Stimulated activated CD8-positive, alpha-beta memory T cell treated with anti-CD3 and anti-CD28 coated beads, Interleukin-4, amount 100 ng/mL, for 1 hour (primary cell): ENCODE measurements at places on chromosomes 11 and 22.

- no peak for DNase-seq
Observed at GRCh38 chr11:72617080-72617762, 57.0 kb downstream of the PDE2A start.

GRCh38 chr11:67312187-67313021, 9.1 kb downstream of the SSH3 start:
- DNase-seq = no peak

GRCh38 chr11:27282806-27283205, 80.2 kb downstream of the CCDC34 start:
- DNase-seq = no peak

DNA sequence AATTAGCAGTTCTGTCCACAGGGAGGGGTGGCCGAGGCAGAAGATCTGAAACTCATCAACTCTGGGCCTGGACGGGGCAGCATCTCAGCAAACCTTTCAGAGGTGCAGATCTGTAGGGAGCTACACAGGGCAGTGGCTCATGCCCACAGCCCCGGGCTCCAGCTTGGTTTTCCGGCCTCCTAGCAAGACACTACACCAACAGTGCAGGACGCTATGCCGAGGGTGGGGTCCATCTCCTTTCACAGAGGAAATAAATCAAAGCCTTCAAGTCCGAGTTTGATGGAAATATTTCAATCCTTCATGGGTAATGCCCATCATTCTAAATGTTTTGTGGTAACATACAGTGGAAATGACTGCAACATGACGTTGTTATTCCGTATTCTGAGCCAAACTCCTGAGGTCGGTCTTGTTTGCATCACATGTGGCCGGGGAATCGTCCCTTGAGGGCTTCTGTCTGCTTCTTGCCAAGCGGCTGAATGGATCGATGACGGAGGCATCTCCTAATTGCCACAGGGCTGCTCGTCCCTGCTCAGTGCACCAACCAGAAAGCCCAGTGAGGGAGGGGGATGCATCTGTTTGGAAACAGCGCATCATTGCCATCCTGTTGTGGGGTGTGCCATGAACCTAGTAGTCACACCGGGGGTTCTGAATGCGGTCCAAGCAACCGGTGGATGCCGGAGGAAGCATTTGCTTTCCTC, 30.0 kb downstream of the LINC01488 start:
- no peak for DNase-seq

DNA sequence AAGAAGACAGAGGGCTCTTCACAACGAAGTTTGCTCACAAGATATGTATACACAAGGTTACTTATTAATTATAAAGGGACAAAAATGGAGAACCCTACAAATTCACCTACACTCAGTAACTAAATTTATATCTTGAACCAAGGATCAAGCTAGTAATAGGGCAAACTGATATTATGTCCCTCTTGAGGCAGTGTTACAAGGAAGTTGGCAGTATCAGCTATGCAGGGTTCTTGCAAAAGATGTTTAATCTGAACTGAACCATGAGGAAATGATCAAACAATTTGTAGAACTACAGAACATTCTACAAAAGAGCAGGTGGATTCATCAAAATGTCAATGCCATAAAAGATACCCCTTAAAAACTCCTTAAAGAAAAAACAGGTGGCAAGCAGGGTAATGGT, 10.7 kb downstream of the CADM1 start:
- DNase-seq = no peak

DNA sequence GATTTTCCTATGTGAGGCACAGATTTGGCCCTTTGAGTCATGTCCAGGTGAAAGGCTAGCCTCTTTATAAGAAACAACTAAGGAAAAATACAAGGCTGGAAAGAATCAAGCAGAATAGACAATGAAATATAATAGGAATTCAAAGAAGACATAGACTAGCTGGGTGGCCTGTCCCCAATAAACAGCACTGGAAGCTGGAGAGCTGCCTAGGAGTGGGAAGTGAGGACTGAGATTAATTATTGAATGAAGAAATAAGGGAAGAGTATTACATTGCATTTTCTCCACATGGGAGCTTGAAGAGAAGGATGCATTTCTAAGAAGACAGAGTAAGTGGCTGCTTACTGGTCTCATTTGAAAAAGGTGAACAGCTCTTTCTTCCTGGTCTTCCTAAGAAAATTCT, 100.0 kb downstream of the CCDC34 start:
- DNase-seq = no peak

- no peak for DNase-seq
Observed at GRCh38 chr11:65802841-65803240, 16.0 kb downstream of the OVOL1 start.

DNA sequence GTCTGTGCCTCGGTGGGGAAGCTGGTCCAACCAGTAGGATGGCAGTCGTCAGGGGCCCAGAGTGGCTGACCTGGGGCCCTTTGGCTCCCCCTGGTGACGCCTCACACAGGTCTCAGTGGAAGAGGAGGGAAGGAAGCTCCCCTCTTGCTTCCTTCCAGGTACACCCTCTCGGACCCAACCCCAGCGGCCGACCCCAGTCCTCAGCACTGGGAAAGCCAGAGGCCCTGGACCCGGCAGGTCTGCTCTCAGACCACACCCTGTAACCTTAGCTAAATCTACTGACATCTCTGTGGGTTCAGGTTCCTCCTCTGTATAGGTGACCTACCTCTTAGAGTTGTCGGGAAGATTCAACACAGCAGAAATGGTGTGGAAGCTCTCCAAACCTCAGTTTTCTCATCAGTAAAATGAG, 3.4 kb upstream of the SCUBE1 start:
- DNase-seq = peak; percentile 28

DNA sequence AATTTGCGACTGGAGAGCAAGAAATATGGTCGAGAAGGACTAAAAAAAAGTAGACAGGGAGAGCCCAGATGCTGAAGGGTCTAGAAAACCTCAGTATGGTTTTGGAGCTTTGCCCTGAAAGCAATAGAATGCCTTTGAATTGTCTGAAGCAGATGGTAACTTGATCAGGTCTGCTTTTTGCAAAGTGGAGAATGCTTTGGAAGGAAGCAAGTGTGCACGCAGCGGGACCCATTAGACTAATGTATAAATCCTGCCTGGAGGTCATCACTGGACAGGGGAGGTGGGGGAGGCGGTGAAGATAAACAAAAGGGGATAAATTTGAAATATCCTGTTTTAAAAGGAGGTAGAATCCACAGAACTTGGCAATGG, 757 bp upstream of the HINFP start:
- no peak for DNase-seq

GRCh38 chr22:46367707-46368191, 32.2 kb downstream of the TRMU start:
- peak; percentile 42 for DNase-seq

GRCh38 chr11:1877211-1878136, 14.2 kb downstream of the PRR33 start:
- no peak for DNase-seq

- no peak for DNase-seq
Observed at GRCh38 chr11:72635933-72636332, 38.3 kb downstream of the PDE2A start.

GRCh38 chr22:32236970-32237369, 18.2 kb downstream of the SLC5A4 start:
- DNase-seq = no peak

DNA sequence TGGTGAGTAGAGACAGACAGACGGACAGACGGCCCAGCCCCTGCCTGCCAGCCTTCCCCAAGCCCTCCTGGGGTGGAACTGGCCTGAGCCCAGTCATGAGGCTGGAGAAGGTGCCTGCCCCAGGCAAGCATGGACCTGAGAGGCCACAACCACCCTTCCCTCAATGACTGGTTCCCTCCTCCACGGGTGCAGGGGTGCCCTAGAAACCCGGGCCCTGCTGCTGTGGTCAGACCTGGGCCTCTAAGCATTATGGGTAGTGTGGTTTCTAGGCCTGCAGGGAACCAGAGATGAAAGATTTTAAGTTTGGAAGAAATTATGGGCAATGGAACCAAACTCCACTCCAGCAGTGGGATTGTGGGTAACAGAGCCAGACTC, 13.5 kb downstream of the RHBDD3 start:
- DNase-seq = no peak

DNA sequence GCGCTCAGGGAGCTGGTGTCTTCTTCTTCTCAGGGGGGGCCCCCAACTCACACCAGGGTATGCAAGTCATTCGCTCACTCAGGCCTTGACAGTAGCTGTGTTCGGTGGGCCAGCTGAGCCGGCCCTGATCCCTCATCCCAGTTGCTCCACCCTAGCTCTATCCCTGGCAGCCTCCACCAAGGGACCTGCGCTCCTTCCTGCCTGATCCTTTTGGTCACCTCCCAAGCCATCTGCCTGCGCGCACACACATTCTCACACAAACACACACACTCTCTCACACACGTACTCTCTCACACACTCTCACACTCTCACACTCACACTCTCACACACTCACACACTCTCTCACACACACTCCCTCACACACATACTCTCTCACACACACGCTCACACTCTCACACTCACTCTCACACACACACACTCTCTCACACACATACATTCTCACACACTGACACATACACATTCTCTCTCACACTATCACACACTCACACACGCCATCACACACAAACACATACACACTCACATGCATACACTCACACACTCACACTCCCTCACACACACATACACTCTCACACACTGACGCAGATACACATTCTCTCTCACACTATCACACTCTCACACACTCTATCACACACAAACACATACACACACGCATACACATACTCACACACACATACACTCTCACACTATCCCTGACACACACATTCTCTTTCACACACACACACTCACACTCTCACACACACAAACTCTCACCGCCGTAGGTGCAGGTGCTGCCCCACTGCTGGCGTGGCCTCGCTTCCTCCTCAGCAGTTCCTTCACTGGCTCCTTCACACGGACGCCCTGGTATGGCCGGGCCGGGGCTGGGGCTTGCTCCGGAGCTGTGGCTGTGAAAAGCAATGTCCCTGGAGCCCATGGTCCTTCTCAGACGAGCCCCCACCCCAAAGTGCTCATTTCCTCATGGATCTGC, 20.8 kb downstream of the POU2AF1 start:
- no peak for DNase-seq

DNA sequence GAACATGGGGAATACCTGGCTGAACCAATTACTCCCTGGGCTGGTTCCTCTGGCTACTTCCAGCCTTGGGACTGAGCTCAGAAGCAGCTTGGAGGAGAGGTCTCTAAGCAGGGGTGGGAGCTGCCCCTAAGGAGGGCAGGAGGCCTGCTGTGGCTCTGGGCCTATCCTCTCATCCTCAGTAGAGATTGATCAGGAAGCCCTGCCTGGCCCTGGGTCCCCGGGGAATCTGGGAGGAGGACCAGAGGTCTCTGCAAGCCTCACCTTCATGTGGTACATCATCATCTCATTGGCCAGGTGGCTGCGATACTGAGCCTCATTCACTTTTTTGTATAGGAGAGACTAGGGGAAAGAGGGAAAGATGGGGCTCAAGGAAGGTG, 91.1 kb downstream of the PDE2A start:
- DNase-seq = no peak

DNA sequence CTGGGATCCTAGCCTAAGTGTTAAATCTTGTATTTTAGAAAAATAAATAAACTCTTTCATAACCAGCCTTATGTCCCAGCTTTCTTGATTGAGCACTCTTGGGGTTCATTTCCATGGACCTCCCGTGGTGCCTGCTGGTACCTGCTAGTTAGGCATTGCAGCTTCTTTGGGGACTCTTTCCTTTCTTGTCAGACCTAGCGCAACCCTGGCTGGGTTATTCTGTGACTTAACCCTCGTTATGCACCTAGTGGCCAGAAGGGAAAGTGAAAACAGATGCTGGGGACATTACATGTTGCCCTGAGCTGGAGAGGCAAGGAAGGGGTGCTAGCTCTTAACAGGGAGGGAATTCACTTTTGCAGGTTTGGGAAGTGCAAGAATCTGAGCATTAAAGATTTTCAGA, 46.8 kb downstream of the APIP start:
- no peak for DNase-seq

DNA sequence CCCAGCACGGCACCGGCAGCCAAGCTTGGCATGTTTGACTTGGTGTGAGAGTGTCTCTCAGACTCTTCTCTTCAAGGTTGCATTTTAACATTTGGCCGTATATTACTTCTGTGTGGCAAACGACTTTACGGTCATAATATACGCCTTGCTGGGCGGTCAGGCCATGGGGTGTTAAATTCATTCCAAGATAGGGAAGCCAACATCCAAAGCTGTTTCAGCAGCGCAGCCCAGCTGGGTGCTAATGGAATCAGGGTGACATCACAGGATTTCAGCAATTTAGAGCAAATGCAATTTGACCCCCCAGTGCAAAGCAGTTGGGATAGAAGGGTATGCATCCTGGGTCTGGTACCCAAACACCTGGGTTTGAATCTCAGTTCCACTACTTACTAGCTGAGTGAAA, 16.7 kb upstream of the MYH9 start:
- DNase-seq = no peak

DNA sequence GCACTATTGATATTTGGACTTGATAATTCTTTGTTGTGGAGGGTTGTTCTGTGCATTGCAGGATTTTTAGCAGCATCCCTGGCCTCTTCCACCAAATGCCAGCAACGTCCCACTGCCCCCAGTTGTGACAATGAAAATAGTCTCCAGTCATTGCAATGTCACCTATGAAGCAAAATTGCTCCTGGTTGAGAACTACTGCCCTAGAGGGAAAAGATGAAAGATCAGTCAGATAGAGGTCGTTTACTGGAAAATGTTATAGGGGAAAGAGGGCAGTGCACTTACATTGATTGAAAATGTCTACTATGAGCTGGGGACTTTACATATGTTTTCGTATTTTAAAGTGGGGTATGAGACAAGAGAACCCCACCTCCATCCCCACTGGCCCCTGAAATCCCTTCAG, 77.1 kb upstream of the FAM181B start:
- DNase-seq = no peak

DNA sequence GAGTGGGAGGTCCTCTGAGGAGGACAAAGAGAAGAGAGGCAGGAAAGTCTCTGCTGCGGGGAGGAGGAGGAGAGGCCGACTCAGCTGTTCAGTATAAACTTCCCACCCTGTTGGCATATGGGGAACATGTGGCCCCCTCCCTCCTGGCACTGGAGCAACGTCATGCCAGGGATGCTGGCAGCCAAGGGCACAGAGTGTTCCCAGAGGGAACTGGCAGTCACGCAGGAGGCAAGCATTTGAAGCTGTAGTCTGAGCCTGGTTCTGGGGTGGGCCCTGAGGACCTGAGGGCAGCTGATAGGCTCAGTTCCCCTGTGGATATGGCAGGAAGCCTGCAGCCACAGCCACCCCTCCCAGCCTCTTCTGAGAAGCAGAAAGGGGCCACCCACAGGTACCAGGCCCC, 67.1 kb upstream of the TSPAN18 start:
- DNase-seq = no peak

DNA sequence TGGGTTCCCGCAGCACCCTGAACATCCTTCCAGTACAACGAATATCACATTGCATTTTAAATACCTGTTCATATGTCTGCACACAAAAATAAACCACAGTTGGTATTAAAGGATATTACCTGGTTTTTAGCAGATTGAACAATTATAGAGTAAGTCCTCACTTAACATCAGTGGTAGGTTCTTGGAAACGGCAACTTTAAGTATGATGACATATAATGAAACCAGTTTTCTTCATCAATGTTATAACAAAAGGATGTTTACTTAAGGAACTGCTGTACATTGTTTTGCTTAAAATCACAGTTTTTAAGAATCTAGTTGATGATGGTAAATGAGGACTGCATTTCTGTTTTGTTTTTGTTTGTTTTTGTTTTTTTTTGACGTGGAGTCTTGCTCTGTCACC, 28.0 kb downstream of the TRIM66 start:
- DNase-seq = no peak

- no peak for DNase-seq
Observed at GRCh38 chr11:61023966-61024295, 52.5 kb downstream of the CD6 start.

GRCh38 chr11:110379261-110379660, 50.5 kb upstream of the FDX1 start:
- DNase-seq = no peak
